ENCODE measurements at places on chromosomes 6 and 20. TPM values are rescaled to one million over a fixed set of nuclear protein-coding genes. Genes with fewer than 3 reads are reported as not detected.

SYCP2L gene
- not detected for polyA plus RNA-seq

IRAK1BP1 gene
- polyA plus RNA-seq = 0.27 TPM

PAX1 gene
- not detected for polyA plus RNA-seq

TRIM15 gene
- polyA plus RNA-seq = 26.1 TPM

Data from small intestine (tissue), 16 donors.